ENCODE measurements at places on chromosomes 12 and 14. TPM values are rescaled to one million over a fixed set of nuclear protein-coding genes. Genes with fewer than 3 reads are reported as not detected.

Gene KRT78
- not detected for total RNA-seq

DNA sequence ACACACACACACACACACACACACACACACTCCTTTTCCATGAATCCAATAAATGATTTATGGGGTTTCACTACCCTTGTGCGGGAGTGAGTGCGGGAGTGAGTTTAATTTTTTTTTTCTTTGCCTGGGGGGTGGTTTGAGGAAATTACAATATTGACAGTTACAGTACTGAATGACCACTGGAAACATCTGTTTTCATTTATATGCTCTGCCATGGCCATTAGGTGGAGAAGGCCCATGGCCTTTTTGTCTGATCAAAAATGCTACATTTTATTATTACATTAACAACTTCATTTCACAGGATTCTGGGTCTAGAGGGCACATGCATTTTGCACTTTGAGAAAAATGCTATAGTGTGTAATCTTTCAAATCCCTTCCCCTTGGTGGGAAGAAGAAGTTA lies 5.9 kb downstream of the TBX3 start:
- no peak for DNase-seq

Gene CCDC196
- total RNA-seq: not detected

DNA sequence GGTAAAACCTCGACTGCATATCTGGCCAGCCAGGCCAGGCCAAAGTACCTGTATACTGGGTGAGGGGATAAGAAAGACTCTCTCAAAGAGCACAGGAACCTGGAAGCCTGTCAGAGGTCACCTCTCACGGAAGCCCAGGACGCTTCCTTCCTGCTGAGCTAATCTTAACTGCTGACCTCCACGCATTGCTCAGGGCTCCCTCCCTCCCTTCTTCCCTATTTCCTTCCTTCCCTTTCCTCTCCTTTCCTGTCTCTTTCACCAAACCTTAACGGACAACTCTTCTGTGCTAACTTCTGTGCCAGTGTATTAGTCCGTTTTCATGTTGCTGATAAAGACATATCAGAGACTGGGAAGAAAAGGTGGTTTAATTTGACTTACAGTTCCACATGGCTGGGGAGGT lies 14.8 kb upstream of the RNASE10 start:
- no peak for DNase-seq

- DNase-seq: no peak
Measured at GRCh38 chr14:93716002-93716745, 72.1 kb downstream of the PRIMA1 start.

DNA sequence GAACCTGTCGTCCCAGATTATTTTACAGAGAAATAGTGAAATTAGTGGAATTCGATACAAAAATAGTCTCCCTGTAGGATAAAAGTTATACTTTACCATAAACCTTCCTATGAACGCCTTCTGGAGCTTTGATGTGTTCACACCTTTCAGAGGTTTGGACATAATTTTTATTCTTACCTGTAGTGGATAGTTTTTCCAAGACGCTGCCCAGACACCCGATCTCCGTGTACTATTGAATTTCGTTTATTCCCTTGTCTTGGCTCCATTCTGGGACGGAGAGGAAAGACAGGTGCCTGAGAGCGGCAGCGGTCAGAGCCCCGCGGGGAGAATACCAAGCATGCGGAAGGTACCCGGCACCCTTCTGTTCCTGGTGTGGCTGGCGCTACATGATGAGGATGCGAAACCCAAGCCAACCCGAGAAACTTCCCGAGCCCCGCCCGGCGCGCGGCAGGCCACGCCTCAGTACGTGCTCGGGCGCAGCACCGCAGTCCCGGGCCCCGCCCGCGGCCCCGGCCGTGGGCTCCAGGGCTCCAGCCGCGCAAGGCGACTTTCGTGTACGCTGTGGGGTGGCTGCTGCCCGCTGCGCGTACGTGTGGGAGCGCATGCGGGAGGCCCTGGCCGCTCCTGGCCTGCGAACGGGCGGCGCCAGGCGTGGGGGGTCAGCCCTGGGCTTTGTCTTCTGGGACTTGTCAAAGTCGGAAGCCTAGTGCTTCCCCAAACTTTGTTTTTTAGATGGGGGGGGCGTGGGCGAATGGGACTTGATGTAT lies 11.3 kb upstream of the SNAPC1 start:
- DNase-seq: peak; percentile 85

Gene OAS2
- total RNA-seq: 9.1 TPM

GRCh38 chr12:64876388-64877071 lies 52.1 kb downstream of the TBC1D30 start:
- no peak for DNase-seq

All from myocyte (in vitro differentiated cells).